ENCODE measurements at places on chromosomes 2 and 18.
A peak's percentile ranks its signal among the peaks of the same experiment; 100 is the strongest.

DNA sequence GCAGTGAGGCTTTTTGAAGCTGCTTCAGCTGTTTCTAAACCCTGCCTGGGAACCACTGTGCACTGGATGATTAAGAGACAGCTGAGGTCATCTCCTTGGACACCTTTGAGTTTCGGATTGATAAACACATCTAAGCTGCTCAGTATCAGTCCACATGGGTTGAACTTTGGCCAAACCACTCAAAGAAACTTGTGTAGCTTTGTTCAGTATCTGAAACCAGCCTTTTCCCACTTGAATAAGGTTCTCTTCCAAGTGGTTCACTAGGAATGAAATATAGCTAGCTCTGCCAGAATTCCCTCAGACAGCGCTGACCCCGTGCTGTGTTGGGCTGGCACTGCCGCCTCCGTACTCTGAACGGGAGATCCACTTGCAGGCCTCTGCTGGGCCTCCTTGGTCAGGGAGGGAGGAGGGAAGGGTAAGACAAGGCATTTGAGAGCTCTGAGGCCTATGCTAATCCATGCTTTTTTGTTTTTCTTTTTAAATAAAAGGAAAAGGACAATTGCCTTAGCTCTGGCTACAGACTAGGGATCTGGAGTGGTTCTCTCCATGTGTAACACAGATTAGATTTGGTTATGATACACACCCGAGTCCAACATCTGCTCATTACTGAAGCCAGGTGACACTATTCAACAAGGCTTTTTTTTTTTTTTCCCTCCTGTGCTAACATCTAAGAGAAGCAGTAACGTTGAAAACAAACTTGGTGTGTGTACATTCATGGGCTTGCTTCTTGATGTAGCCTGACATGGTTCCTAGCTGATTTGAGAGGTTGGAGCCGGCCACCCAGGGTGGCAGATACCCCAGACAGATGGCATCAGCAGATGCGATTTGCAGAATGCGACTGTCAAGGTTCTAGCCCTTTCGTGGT, 67.7 kb downstream of the NCK2 start:
- peak; percentile 97 for DNase-seq

DNA sequence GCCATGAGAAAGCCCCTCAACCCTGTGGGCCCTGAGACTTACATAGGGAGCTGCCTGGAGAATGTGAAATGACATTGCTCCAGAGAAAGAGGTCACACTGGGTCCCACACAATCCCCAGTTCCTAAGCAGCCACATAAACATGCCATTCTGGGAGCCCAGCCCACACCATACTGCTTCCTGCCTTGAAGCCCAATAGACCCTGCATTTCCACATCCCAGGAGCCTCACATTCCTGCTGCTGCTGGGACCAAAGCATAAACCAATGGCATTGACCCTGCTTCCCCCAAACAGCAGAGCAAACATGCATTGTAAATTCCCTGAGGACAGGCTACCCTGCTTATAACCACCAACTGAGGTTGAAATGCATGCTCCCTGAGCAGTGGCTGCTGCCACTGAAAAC, 1117.6 kb upstream of the SLC39A10 start:
- no peak for DNase-seq

- DNase-seq: no peak
Observed at GRCh38 chr2:19456705-19457309, 98.4 kb upstream of the OSR1 start.

GRCh38 chr2:70442301-70443077, 111.1 kb downstream of the TGFA start:
- no peak for DNase-seq

DNA sequence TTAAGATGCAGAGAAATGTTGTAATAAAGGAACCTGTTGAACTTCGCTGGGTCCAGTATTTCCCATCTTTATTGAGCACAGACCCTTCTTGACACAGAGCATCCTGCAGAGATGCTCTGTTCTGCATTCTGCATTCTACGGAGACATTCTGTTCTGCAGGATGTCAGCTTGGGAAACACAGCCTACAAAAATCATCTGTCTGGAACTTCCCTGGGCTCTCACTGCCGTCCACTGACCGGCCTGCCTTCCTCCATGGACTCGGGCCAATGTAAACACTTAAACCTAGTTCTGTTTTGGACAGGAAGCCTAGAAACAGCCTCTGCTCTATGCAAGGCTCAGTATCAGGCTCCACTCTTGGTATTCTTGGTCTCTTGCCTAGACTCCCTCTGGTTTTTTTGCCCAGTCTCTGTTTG, 90.0 kb upstream of the PPP1CB start:
- peak; percentile 94 for DNase-seq

DNA sequence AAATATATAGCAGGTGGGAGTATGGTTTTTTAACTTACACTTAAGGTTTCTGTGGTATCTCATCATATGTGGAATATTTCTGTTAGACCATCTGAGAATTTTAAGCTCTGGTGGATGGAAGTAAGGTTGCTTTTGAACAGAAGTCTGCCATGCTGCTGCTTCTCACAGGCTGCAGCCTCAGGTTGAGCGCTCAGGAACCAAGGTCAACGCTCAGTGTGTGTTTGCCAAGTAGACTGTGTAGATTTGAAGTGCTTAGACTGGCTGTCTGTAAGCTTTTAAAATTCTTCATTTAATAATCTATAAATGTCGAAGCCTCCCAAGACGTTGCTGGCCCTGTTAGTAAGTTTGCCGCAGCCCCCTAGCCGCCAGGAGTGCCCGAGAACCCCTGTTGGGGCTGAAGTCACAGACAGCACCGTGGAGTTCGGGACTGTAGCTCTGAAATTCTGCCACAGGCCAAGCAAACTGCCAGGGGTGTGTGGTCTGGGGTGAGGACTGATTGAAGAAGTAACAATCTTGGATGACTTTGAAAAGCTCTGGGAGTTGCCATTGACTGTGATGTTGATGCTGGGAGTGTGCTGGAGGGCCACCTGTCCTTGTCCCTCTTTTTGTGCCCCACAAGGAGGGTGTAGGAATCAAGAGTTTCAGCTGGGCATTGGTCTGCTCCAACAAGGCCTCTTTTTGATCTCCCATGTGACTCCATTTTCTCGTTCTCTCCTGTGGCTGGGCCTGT, 26.9 kb downstream of the INPP4A start:
- DNase-seq: no peak
